ENCODE measurements at places on chromosomes 12 and 14.

GRCh38 chr12:58566599-58566998, 353.7 kb downstream of the LRIG3 start:
- no peak for DNase-seq

DNA sequence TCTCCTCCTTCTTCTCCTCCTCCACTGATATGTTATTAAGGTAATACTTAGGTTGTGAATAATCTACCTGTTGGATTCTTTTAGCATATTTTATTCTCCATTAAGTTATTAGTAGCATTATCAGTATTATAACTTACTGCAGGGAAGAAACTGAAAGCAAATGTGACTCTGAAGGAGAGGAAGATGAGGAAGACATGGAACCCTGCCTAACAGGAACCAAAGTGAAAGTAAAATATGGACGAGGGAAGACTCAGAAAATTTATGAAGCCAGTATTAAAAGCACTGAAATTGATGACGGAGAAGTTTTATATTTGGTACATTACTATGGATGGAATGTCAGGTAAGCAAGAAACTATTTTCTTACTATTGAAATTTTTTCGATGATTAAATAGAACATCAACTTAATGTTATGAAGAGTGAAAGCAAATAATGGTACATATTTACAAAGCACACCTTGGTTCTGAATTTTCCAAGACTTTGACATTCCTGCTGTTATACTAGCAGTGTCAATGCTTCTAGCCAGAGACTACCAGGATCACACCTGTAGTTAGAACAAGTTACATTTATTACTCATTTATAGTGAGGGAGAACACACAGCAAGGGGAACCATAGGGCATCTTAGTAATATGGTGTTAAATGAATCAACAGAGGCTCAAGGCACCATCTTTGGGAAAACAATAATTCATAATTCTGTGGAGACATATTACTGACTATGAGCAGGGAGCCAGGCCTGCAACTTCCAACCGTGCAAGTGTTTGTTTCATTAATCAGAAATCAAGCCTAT, 42.0 kb upstream of the TOMM20L start:
- no peak for DNase-seq

DNA sequence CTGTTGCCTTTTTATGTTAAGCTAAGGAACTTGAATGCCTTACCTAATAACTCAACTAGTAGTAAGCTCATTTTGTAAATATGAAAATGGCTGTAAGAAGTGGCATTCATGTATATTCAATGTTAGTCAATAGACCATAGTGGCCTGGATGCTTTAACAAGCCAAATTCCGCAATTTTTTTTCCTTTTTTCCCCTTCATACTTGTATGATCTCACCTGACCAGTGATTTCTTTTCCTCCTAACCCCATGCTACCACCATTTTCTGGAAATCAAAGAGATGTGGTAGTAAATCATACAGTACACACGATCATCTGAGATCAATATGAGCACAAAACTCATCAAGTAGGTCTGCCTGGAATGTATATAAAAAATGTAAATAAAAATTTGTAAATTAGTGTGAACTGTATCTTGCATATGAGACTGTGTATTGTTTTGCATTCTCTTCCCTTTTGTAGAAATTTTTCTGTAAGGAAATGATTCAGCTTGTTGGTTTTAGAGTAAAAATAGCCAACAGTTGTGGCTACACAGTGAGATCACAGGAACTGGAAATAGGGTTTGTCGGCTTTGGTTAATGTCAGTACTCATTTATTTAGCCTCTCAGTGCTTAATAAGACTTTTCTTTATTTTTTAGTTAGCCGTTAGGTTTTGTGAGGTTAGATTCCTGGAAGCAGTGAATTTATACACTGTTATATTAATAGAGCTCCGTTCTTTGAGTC, 62.5 kb downstream of the ETNK1 start:
- DNase-seq: no peak

- no peak for DNase-seq
These were observed 35.8 kb upstream of the ERGIC2 start for GRCh38 chr12:29416748-29417147.

- no peak for DNase-seq
These were observed 2.5 kb upstream of the CTSG start for GRCh38 chr14:24578558-24578957.

DNA sequence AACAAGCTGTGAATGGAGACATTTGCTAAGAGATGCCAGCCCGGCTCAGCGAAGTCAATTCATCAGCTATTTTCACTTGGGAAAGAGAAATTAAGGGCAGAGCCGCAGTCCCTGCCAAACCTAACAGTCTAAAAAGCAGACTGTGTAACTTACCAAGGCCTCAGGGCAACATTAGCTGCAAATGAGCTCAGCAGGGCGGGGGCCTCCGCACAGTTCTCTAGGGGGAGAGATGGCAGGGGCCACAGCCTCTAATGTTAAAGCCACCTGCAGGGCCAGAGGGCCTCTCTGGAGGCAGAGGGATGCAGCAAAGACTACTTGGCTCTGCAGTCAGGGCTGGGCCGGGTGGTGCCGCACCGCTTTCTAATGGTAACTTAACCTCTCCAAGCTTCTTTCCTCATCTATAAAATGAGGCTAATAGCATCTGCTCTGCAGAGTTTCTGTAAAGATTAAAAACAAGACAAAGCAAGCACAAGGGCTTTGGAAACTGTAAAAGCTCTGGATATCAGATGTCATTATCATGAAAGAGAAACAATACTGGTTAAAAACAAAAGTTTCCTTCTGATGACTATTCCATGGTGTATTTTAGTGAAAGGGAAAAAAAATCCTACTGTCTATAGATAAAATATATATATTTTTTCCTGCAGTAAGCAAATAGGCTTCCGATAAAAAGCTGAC, 13.4 kb upstream of the GPRC5A start:
- no peak for DNase-seq

DNA sequence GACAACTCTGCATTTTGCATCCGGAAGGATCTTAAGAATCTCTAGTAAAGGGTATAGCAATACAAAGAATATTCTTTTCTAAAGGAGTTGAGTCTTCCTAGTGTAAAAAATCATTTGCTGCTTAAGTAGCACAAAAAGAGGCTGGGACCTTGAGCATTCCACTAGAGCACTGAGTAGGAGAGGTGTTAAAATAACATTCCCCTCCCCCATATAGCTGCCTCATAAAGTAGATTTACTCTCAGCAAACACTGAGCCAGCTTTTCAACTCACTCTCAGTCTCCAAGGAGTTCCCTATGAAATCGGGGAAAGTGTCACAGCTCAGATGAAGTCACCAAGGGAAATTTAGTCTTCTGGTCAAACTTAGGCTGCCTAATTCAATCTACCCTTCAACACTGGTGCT, 592.7 kb downstream of the ETNK1 start:
- no peak for DNase-seq

DNA sequence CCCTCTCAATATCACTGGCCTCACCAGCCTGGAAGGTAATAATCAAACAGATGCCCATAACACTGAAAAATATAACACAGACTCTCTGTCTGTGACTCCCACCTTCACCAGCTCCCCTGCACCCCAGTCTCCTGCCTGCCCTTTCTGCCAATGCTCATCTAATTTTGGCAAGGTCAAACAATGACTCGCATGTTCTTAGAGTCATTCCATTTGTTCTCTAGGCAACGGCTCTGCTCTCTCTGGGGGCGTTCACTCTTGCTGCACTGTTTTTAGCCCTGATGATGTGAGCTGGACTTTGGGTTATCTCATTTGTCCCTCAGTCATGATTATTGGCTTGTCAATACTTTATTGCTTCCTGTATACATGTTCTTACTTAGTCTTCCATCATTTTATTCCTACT, 691.8 kb downstream of the FLRT2 start:
- DNase-seq: no peak

GRCh38 chr12:107404981-107405380, 280.6 kb upstream of the PWP1 start:
- no peak for DNase-seq

- no peak for DNase-seq
These were observed 189.7 kb downstream of the BCAT1 start for GRCh38 chr12:24759155-24759554.

GRCh38 chr12:105906561-105906960, 232.2 kb downstream of the NUAK1 start:
- no peak for DNase-seq

DNA sequence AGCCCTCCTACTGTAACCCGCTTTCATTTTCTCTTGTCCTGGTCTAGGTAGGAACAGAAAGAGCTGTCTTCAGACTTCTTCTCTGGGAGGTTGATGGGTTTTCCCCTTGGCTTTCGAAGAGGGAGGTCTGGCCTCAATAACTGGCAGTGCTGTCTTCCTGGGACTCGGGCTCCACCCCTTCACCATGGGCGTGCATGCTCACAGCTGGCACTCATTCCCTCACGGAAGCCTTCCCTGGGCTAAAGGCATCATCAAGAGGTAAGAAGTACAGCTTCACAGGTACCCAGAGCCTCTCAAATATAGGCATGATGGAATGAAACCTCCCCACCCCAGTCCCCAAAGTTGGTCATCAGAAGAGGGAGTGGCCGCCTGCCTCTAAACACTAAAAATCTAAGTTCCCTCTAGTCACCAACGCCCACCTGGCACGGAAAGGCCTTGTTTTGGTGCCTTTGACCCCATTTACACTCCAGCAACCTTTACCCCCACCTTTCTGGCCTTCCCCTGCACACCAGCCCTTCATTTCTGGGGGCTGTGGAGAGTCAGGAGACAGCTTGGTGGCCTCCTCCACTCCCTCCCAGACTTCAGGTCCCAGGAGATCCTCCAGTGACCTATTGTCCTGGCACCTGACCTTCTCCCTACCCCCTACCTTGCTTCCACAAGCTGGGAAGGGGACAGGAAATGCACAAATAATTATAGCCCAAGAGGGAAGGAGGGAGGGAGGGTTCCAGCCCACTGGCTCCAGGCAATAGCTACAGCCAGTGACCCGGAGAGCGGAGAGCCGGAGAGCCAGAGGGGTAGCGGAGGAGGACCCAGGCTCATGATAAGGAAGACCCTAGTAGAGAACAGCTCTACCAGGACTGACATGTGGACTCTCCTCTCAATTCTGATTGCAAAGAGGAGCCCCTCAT, 2.8 kb downstream of the RAPGEF3 start:
- no peak for DNase-seq

DNA sequence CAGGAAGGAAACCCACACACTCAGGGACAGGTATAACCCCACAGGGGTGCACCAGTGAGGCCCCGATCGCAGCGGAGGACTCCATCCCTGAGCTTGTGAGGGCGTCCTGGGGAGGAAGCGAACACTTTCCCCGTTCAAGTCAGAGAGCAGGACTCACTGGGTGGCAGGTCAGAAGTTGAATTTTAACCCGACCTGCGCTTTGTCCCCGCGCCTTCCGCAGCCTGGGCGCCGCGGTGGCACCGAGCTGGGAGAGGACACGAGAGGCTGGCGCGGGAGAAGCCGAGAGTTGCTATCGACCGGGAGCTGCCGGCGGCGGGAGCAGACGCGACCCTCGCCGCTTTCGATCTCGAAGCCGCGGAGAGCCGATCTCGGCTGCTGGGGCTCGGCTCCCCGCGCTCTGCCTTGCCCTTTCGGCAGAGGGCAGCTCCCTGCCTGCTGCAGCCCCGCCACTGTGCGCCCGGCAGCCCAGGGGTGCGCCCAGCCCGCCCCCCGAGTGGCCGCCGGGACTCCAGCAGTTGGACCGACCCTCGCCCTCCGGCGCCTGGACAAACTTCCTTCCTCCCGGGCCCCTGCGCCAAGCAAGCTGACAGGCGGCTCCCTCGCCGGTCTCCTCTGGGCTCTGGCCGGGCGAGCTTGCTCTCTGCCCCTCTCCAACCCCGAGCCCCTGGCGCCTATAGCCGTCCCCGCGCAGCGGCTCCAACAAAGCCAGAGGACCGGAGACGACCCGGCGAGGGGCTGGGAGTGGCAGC, 918 bp downstream of the LIN7A start:
- no peak for DNase-seq

DNA sequence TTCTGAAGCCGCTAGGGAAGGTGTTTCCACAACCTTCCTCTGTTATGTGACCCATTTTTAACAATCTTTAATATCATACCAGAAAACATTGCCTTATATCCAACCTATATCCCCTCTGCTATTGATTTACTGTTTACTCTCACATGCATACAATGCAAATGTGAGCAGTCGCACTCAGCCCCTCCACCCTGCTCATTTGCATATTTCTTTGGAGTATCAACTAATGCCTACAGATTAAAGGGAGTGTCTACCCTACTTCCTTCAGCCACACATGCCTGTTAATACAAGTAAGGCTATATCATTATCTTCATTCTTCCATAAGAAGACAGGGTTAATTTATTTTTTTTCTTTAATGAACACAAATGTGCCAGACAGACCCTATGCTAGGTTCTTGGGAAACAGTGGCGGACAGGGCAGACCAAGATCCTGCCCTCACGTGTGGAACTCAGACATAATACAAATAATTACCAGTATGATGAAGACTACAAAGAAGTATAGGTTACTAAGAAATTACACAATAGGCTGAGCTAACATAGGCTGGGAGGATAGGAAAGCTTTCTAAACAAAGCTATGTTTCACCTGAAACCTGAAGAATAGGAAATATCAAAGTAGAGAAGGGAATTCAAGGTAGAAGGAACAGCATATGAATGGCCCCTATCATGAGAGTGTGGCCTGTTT, 107.3 kb upstream of the MDM1 start:
- peak; percentile 13 for DNase-seq

- DNase-seq: no peak
These were observed 57.2 kb downstream of the ESRRB start for GRCh38 chr14:76432827-76433752.

DNA sequence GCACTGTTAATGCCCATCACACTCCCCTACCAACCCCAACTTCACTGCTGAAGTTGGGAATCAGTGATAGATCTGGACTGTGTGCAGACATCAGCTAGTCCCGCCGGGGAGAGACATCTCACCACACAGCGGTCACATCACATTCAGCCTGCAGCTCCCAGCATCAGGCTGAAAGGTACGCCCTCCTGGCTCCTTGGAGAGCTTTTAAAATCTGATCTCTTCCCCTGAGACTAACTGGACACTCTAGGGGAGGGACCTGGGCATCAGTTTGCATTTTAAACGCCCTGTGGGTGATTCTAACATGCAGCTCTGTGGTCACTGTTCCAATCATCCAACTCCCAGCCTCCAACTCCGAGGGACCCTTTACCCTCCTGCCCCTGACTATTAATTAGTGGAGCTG, 58.4 kb downstream of the CCDC85C start:
- no peak for DNase-seq
